ENCODE measurements at places on chromosomes 6 and 20.
A peak's percentile ranks its signal among the peaks of the same experiment; 100 is the strongest.

DNA sequence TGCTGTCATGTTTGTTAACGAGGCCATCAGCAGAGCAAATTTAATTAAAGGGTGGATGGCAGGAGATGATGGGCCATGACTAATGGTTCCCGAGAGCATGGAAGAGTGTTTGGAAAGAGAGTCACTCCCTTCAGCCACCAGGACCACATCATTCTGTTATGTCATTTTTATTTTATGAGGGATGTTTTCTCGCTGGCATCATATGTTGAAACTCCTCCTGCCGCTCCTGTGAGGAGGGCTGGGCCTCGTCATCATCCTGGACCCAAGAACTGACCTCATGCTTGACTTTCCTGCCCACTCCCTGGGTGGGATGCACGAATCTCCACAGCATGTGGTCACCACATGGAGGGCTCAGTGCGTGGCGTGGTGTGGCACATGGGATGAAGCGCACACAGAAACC, 86.4 kb upstream of the FRMD1 start:
- peak; percentile 78 for DNase-seq

DNA sequence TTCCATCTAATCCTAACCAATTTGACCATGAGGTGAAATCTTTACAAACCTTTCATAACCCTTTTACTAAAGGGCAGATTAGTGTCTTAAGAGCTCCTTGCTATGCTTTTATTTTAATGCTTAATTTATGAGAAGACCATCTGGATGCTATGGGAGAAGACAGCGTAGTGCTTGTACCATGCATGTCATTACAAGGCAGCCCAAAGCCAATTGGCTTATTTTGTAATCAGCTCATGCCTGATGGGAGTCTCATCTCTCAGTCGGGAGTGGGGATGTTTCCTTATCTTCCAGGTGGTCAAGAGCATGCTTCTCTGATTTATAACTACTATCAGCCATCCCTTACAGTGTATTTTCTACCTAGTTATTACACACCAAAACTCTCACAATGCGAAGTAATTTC, 304.7 kb downstream of the FARS2 start:
- DNase-seq, result no peak

DNA sequence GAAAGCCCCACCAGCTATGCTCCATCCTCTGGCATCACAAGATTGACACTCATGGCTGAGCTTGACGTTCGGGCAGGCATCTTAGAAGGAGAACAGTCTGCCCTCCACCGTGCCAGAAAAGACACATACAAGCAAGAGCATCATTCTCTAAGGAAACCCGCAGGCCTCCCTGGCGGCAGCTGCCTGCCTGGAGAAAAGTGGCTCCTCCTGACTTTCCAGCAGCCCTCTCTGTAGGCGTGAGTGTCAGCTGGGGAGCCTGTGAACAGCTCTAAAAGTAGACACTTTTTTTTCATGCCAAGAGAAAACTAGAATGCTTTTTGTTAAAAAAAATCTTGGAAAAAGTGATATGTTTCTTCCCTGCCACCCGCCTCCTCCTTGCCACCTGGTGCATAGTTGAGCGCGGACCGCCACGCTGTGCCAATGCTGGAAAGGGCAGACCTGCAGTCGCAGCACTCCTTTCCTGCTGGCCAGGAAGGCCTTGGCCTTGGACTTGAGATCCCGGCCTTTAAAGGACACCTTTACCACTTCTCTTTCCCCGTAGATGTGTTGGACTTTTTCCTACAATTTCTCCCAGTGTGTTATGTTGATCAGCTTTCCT, 29.7 kb upstream of the INSM1 start:
- DNase-seq, result no peak

DNA sequence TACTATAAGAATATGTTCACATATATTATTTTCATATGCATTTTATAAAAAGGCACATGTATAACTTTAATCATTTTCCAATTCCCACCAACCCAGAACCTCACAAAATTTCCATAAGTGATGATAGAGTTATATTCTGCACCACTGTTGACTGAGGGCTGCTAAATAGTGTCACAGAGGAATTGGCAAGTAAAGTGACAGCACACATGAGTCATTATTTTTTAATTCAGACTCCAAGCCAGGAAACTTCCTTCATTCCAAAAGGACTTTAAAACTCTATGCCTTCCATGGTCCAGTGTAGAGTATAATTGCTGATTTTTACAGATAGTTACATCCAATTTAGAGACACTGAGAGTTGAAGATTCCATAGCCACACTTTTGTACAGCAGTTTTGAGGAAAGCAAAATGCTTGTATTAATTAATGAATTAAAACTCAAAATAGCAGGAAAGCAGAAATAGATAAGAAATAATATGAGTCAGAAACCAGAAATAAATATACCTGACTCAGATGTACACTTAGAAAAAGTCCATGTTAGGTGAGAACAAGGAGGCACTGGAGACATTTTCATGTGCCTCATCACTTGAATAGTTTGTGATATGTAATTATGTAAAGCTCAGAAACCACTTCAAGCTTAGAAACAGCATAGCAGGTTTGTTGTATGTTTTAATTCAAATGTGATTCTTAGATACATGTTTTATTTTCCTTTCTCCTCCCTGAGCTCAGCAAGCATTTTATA, 425.2 kb upstream of the OPRM1 start:
- no peak for DNase-seq

DNA sequence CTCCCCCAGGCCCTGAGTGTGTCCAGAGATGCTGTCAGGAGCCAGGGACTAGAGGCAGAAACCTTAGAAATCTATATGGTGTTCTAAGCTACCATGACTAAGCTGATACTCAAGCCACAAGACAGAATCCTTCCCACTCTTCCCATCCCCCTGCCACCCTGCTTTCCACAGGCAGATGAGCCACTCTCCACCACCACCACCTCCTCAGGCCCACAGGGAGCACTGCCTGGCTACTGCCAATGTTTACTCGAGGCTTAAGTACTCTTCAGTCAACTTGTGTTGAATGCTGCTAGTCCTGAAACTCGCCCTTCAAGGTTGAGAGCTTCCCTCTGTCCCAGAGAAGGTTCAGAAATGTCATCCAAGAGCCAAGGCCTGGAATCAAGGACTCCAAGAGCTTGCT, 56.2 kb downstream of the CENPW start:
- DNase-seq, result no peak

- no peak for DNase-seq
Observed at GRCh38 chr6:90478278-90478677, 108.6 kb downstream of the MAP3K7 start.

- no peak for DNase-seq
Observed at GRCh38 chr6:3843379-3844096, 5.6 kb upstream of the FAM50B start.

DNA sequence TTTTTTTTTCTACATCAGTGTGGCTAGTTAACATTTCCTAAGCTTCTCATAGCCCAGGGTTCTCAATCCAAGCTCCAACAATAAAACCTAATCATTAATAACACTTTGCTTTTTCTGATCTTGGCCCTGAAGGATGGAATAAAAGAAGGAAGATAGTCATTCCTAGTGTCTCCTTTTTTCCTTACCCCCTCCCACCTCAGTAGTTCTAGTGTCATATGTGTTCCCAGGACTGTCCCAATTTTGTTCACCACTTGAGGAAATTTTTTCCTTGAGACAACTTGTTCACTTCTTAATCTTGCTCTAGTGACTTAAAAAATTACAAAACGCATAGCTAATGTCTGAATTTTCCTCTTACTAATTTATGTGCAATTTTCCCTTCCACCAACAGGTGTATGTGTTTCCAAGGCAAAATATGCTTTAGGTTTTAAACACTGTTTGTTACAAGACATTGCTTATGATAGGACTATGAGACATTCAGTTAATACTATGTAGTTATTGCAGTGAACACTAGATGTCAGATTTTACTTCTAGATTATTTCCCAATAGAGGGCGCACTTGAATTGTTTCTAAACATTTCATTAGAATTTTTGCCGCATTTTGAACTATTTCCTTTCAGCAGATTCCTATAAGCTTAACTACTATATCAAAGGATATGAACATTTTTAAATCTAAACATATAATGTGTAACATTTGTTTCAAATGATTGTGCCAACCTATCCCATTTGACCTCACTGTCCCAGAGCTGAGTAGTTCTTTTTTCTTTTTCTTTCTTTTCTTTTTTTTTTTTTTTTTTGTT, 18.5 kb upstream of the C6orf141 start:
- no peak for DNase-seq

DNA sequence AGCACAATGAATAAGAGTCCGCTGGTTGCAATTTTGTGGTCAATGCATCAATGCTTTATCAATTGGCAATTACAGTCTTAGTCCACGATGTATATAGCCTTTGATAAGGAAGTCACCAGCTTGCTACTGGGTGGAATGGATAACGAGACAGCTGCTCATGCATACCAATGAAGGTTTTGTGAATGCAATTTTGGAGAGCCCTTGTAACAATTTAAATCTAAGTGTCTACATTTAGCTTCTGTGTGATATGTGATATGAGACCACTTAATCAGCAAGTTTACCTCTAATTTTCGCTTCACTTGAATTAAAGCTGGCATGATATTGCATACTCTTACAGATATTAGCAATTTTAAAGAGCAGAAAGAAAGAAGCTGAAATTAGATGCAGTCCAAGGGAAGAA, 543.9 kb downstream of the RNF144B start:
- no peak for DNase-seq

DNA sequence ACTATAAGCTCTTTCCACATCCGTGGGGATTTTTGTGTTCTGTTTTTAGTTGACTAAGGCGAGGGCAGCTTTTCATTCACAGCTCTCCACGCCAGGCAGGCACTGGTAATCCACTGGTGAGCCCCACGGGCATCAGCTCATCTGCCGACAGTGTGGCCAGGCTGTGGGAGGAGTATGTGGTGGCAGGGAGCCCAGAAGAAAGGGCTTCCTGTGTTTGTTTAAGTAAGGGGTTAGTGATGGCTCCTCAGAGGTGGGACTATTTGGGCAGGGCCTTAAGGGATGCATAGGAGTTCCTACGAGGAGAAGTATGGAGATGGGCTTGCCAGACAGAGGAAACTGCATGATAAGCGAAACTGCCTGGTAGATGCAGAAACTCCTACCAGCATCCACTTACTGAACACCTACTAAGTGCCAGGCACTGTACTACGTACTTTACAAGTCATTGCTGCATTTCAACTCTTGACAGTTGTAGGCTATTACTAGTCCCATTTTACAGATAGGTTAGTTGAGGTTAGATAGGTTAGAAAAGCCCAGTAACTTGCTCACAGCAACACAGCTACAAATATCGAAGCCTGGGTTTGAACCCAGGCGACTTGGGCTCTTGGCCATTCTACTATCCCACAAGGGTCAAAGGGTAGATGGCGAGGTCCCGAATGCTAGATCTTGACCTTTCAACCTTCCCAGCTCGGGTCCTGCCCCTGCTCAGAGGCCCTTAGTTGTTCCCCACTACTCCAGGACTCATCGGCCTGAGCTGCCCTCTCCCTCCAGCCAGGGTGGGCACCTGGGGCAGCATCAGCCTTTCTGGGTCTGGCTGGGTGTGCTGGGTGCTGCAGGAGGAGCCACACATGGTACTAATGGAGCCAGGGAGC, 55.1 kb downstream of the CEBPB start:
- DNase-seq, result no peak

DNA sequence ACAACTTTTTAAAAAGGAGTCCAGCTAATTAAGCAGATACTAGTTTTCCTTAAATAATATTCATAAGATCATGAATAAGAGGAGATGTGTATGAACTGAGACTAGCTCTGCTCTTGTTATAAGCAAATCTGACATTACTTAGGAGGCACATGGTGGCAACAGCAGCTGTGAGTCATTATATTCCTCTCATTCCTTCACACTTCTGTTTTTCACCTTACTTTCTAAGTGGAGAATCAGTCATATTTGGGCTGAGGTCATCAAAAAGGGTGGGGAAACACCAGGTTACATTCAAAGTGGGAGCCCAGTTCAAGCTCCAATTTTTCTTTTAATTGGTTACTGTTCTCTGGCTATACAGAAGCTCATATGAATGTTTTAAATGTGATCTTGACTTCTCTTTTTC, 6.0 kb upstream of the RIPPLY2 start:
- no peak for DNase-seq

- DNase-seq, result no peak
Observed at GRCh38 chr6:48151142-48151541, 40.1 kb upstream of the PTCHD4 start.

GRCh38 chr6:85348643-85349042, 101.2 kb upstream of the NT5E start:
- DNase-seq, result no peak

DNA sequence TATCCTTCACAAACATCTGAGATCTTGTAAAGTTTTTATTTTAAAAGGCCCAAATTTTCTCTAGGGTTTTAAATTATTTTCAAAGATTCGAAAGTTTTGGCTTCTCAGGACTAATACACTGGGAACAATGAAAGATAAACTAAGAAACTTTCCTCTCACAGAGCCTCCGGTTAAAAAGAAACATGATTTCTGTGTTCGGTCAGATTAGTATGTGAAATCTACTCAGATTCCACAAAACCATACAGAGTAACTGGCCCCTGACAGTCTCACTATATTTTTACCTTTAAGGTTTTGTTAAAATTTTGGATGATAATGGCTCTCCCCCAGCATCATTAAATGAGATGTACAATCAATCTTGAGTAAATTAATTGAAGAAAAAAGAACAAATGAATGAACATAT, 471.0 kb downstream of the COL12A1 start:
- no peak for DNase-seq

DNA sequence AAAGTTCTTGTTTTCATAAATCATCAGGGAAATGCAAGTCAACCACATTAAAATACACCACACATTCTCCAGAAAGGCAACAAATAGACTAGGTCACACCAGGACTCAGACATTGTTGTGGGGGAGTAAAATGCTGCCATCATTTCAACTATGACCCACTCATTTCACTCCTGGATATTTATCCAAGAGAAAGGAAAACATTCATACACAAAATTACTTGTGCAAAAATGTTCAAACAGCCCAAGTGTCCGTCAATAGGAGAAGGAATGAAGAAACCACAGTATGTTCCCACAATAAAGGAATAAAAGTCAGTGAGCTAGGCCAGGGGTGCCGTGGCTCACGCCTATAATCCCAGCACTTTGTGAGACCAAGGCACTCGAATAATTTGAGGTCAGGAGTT, 81.5 kb upstream of the QKI start:
- no peak for DNase-seq

GRCh38 chr6:34370361-34370760, 22.1 kb downstream of the NUDT3 start:
- DNase-seq, result no peak

GRCh38 chr6:154001494-154002285, 37.4 kb upstream of the OPRM1 start:
- DNase-seq, result no peak

DNA sequence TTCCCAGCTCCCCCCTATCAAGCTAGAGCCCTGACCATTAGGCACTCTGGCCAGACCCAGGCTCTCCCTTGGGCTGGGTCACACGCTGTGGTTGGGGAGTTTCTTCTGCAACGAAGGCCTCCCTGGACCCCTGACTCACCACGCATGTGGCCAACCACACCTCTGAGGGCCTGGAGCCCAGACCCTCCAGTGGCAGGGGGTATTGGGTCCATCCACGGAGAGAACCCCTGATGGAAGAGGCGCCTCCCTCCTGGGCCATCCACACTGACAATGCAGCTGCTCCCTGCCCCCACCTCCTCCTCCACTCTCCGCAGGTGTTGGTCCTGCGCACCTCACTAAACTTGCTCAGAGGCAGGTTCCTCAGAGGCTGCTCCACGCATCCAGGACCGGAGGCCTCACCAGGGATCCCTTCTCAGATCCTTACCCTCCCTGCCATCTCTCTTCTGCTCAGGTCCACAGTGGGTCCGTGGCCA, 125.4 kb downstream of the RNASET2 start:
- DNase-seq, result no peak

All from esophagus muscularis mucosa (tissue), 4 donors.